ENCODE measurements at places on chromosomes 3 and 15. TPM values are rescaled to one million over a fixed set of nuclear protein-coding genes. Genes with fewer than 3 reads are reported as not detected.
A peak's percentile ranks its signal among the peaks of the same experiment; 100 is the strongest.

DNA sequence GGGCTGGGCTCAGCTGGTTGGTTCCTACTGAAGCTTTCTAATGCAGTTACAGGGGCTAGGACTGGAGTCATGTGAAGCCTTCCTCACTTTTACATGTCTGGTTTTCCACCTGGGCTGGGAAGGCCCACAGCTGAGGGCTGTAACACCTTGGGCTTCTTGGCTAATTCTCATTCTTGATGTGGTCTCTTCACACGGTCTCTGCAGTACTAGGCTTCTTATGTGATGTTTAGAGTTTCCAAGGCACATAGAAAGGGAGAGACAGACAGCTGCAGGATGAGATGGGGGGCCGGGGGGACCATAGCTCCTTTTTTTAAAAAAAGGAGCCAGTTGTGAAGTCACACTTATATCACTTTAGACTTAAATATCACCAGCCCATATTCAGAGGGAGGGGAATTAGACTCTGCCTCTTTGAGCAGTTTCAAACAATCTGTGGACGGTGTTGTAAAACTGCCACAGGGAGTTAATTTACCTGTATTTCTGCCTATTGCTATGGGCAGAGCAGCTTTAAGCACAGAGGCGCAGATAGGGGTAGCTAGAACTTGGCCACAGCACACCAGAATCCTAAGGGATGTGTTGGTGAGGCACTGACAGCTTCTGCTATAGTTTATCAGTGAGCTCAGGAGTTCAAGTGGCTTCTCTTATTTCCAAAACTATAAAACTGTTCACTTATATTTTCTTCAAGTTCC lies 46.7 kb downstream of the NKIRAS1 start:
- DNase-seq: no peak

DNA sequence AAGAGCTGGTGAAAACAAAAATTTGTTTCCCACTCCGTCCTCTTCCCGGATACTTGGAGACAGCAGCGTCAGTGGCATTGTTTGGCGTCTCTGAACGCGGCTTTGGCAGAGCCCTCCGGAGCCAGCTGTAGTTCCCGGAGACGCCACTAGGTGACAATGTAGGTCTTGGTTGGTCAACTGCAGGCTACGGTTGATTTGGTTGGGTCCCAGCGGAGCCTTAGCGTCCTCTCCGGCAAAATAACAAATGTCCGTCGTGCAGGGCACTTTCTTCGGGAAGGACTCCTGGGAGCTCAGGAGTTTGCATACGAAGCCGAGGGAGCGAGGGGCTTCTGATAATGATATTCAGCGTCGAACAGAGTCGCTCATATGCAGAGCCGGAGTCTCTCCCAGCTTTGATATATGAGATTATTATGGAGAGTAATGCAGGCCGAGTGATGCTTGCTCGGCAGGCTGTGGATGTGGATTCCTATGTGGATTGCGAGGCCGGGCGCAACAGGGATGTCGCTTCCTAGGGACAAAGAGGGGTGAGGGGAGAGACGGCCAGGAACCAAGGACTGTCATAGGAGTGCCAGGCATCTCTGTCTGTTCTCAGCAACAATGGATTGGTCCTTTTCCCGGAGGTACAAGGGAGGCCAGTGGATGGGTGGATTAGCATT lies 74.8 kb downstream of the IL20RB start:
- DNase-seq: peak; percentile 64

FBXO40 gene
- total RNA-seq: not detected

- peak; percentile 58 for DNase-seq
Measured at GRCh38 chr3:129794311-129795185, 99.0 kb downstream of the TMCC1 start.

- DNase-seq: no peak
Measured at GRCh38 chr3:120469882-120470301, 19.1 kb upstream of the FSTL1 start.

SHC4 gene
- 0.66 TPM for total RNA-seq

DNA sequence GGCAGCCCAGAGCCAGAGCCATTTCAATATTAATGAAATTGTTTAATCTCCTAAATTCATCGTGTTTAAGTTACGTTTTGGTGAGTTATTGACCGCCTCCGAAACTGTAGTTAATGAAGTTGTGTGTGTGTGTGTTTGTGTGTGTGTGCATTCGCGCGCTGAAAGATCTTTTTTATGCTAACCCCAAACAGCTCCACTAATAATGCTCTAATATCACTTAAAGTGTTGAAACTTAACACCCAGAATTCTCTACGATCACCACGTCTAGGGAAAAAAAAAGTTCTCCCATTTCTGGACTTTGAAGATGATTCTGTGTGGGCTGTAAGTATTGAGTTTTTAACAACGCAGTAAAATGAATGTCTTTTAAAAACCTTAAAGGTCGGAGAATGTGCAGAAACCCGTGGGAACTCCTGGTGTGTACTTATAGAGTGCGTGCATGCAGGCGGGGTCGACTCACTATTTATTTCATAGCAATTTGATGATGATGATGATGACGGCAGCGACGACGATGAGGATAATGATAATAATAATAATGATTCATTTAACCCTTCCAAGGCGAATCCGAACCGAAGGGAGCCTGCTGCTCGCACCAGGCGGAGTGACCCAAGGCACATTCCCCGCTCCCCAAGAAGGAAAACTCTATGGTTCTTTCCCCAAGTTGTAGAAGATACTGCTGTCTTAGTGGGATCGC lies 1.4 kb upstream of the FOXB1 start:
- DNase-seq: no peak

DNA sequence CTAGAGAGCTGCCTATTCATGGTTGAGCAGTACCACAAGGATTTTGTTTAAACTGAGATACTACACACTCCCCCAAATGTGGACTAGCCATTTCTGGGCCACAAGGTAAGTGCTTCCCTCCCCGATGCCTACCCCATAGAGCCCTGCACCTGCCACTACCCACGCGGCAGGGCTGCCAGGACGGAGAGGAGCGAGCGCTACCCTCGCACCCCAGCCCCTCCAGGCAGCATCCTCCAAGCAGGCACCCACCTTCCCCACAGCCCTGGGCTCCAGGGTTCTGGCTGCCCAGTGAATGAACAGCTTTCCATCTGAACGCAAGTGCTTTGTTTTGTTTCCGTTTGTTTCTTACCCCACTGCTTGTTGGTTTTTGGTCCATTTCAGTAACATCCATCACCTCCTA lies 59.2 kb downstream of the CHDH start:
- no peak for DNase-seq

DNA sequence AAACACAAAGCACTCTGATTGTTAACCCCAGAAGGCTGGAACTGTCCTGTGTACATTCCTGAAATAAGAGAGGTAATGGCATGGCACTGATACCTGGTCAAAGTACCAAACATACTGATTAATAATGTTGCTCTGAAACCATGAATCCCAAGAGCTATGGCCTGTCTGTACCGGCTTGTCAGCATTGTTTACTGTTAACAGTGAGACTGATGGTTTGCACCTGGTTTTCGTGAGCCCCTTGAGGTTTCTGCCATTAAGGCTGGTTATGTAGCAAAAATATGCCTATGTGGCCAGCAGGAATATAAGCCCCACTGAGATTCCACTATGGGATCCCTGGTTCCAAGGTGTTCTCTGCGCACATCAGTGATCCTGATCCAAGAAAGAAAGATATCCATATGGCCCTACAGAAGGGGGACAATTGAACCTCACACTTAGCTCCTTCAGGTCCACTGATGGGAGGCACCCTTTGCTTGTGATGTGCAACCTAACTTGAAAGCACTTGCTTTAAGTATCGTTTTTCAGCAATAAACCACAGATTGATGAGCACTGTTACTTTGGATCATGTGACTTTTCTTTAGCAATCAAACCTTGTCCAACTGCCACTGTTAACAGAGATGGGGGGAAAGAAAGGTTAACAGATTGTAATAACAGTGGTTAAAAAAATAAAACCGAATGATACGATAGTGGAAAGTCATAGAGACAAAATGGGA lies 65.2 kb downstream of the TBL1XR1 start:
- DNase-seq: no peak

GRCh38 chr15:61974759-61975158 lies 85.5 kb downstream of the VPS13C start:
- no peak for DNase-seq

DNA sequence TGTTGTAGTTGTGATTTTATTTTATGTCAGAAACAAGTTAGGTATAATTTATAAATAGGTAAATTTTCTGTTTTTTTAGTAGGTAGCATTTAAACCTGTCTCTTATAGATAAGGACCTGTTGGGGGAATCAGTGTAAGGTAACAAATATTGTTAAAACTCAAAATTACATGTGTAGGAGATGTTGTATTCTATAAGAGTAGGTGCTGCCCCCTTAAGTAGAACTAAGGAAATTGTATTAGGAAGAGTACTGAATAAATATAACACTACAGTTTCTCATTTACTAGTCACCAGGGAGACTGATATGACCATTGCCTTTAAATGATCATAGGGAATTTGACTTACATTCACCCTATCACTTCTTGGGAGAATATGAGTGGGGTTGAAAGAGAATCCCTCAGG lies 31.2 kb downstream of the SLC25A36 start:
- no peak for DNase-seq

GRCh38 chr3:52185311-52185710 lies 12.6 kb upstream of the ALAS1 start:
- no peak for DNase-seq

DNA sequence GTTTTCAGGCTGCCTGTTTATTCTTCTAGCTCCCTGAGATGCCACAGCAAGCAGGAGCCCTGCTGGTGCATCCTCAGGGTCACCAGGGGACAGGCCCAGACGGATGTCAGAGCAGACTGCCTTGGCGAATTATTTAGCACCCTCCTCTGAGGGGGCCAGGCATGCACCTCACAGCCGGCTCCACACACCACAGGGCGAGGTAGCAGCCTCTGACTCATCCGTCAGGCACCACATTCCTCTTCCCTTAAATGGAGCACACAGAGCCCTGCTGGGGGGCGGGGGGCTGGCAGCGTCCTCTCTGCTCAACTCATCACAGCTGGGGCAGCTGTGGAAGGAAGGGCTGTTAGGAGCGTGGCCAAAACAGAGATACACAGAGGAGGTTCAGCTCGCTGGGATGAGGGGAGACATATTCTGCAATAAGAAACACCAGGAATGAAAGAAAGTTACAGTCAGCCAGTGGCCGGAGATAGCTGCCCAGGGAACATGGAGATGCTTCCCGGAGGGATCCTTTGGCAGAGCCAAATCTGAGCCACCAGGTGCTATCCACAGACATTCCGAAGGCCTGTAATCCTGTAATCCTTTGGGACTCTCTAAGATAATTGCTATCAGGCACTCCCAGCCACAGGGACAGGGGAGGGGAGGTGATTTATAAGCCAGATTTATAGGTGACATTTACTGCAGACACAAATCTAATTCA lies 13.9 kb upstream of the PRICKLE2 start:
- peak; percentile 54 for DNase-seq

SKOR1 gene
- 2.0 TPM for total RNA-seq

GRCh38 chr3:149207475-149207874 lies 14.2 kb downstream of the CP start:
- DNase-seq: no peak

MYH15 gene
- 0.38 TPM for total RNA-seq

CLDN1 gene
- total RNA-seq: not detected

- no peak for DNase-seq
Measured at GRCh38 chr3:155805204-155805801, 775 bp downstream of the C3orf33 start.

ST8SIA2 gene
- not detected for total RNA-seq

- DNase-seq: no peak
Measured at GRCh38 chr3:70273492-70273891, 38.9 kb downstream of the MDFIC2 start.

GRCh38 chr3:140007911-140008869 lies 73.2 kb downstream of the CLSTN2 start:
- DNase-seq: no peak

DNA sequence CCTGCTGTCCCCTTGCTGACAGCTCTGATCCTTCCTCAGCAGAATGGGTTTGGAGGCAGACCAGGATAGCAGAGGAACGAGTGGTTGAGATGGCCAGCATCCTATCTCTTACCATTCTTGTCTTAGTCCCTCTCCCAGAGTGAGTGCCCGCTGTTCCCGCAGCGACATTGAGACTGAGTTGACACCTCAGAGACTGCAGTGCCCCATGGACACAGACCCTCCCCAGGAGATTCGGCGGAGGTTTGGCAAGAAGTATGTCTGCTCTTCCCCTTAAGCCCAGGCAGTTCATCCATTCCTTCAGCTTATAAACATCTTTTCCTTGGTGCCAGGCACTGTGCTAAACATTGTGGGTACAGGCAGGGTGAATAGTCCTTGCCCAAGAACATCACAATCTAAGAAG lies 21.2 kb downstream of the DUOX1 start:
- DNase-seq: no peak

DNA sequence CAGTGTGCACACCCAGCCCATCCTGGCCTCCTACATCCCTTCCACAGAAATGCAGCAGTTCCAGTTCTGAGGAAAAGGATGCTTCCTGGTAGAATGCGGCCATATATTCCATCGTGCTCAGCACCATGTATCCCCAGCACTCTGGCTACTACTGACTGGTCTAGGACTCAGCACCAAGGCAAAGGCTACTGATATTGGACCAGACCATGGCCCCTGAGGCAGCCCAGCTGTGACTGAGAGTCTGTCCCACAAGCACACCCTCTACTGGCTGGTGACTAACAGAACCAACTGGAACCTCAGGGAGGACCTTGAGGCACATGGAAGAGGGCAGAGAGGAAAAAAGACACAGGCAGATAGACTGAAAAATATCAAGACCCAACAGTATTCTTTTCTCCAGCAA lies 30.0 kb downstream of the TARS3 start:
- no peak for DNase-seq

DNA sequence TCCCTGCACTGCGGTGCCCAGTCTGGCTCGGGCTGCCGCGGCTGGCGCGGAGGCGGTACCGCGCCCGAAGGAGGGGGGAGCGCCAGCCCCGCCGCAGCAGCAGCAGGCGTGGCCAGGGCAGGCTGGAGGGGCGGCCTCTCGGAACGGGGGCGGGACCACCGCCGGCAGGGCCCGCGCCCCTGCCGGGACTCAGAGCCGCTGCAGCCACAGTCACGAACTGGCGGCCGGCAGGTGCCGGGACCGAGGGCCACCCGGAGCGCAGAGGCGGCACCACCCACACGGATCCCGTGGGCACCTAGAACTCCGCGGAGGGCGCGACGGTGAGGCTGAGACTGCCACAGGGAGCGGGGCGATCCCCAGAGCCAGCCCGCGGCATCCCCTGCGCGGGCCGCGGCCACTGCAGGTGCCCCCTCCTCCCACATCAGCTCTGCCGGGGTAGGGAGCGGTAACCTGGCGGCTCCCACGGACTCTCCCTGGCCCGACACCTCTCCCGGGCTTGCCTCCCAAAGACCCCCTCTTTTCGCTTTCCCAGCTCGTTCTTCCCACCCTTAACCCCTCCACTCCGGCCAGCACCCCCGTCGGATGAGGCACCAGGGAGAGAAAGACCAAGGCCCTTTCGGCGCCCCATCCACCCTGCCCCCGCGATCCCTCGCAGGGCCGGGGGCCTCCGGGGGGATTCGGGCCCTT lies at the start of gene VWA5B2:
Gene VWA5B2 (plus strand): TSS at position 192 of the 687 bp plus-strand sequence. CDS start 944 bp downstream, outside the sequence.
- DNase-seq: peak; percentile 64
